ENCODE measurements at places on chromosomes 1 and 21.

GRCh38 chr1:231663211-231663792, 36.7 kb downstream of the DISC1 start:
- DNase-seq: no peak

- DNase-seq: no peak
Measured at GRCh38 chr1:25118546-25118945, 113.8 kb downstream of the SYF2 start.

- peak; percentile 82 for DNase-seq
Measured at GRCh38 chr1:81799939-81800694, 617 bp upstream of the ADGRL2 start.

- no peak for DNase-seq
Measured at GRCh38 chr1:62024690-62025089, 170.0 kb upstream of the L1TD1 start.
